Astrocyte (in vitro differentiated cells and primary cell): ENCODE measurements at places on chromosomes 11 and 22. TPM values are rescaled to one million over a fixed set of nuclear protein-coding genes. Genes with fewer than 3 reads are reported as not detected.

GRCh38 chr22:29641042-29641699 is 37.7 kb downstream of the NF2 start:
- H3K4me1 ChIP-seq, result peaks cover 10% of the 10 kb centered on the region
- no peak overlapping the region for H3K27ac ChIP-seq
- no peaks in the 10 kb centered on the region for H3K27me3 ChIP-seq

DNA sequence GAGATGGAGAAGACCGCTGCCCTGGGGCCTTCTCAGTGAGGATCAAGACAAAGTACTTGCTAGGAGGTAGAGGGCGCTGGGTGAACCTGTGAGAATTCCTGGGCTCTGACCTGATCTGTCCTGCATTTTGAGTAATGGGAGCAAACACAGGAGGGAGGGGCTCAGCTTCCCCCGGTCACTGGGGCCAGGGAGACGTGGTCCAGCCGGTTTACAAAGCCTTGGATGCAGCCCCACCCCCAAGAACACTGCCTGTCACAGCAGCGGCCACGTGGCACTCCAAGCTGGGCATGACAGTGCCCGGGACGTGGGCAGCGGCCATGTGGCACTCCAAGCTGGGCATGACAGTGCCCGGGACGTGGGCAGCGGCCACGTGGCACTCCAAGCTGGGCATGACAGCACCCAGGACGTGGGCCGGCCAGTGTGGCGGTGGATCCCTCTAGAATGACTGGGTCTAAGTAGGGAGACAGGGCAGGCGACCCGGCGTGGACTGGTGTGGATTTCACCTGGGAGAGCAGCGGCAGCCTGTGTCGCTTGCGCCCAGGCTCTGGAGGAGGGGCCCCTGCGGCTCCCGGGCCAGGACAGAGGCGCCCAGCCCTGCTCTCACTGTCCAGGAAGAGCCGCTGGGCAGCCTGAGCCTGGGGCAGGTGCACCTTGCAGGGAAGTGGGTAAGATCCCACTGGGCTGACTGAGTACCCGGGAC is 2.5 kb upstream of the TTLL8 start:
- no peaks in the 10 kb centered on the region for H3K36me3 ChIP-seq
- DNase-seq, result no peak
- H3K27me3 ChIP-seq, result peaks cover 14% of the 10 kb centered on the region
- no peak overlapping the region for H3K4me3 ChIP-seq
- no peaks in the 10 kb centered on the region for H3K4me1 ChIP-seq

The TPH1 gene
- total RNA-seq, result 0.24 and 0.32 TPM in 2 replicates

- peak; percentile 23 for DNase-seq
- H3K27ac ChIP-seq, result no peak overlapping the region
- H3K4me3 ChIP-seq, result peak overlapping the region; percentile 41
- H3K4me1 ChIP-seq, result peaks cover 3% of the 10 kb centered on the region
- peaks cover 10% of the 10 kb centered on the region for H3K27me3 ChIP-seq
Observed at GRCh38 chr11:36564376-36565030, 3.3 kb upstream of the RAG1 start.

DNA sequence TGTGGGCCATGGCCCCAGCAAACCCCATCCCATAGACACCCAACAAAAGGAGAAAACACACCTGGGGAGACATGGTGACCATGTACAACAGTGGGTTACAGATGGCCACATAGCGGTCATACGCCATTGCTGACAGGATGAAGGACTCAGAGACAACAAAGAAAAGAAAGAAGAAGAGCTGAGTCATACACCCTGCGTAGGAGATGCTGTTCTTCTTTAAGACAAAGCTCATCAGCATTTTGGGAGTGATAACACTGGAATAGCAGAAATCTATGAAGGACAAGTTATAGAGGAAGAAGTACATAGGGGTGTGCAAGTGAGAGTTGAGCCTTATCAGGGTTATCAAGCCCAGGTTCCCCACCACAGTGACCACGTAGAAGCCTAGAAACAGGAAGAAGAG is 4.9 kb downstream of the OR8B8 start:
- H3K27me3 ChIP-seq, result no peaks in the 10 kb centered on the region
- no peak overlapping the region for H3K27ac ChIP-seq
- DNase-seq, result no peak
- H3K4me1 ChIP-seq, result no peaks in the 10 kb centered on the region
- H3K36me3 ChIP-seq, result no peaks in the 10 kb centered on the region
